ENCODE measurements at places on chromosomes 7 and 10.

DNA sequence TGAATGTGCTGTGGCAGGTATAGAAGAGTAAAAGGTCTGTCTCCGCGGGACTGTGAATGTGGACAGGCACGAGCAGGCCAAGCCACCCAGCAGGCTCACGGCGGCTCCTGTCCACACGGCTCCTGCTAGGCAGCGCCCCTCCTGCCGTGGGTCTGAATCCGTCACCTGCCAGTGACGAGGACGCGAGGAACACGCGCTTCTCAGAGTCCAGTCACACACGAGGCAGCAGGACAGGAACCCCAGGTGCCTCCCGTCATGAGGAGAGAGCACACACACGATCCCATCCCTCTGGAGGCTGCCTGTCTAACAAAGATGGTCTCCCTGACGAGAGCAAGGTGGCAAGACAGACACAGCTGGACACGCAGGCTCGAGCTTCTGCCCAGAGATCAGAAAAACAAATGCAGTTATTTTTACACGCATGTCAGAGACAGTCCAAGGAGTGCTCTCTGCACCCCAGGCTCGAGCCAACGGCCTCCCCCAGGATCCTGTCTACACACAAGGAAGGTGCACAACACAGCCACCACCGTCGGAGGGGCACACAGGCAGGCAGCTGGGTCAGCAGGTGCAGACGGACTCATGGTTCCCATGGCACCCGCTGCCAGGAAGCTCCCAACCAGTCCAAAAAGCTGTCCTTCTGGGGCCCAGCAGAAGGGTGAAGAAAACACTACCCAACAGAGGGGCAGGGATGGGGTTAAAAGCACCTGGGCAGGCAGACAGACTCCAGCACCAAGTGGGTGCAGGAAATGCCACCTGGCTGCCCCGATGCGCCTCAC is 103.2 kb downstream of the MAD1L1 start:
- DNase-seq = no peak

- peak; percentile 64 for DNase-seq
These were observed 46.8 kb downstream of the PIK3AP1 start for GRCh38 chr10:96673318-96674099.

- no peak for DNase-seq
These were observed 197.1 kb downstream of the PHTF2 start for GRCh38 chr7:77995717-77996116.

DNA sequence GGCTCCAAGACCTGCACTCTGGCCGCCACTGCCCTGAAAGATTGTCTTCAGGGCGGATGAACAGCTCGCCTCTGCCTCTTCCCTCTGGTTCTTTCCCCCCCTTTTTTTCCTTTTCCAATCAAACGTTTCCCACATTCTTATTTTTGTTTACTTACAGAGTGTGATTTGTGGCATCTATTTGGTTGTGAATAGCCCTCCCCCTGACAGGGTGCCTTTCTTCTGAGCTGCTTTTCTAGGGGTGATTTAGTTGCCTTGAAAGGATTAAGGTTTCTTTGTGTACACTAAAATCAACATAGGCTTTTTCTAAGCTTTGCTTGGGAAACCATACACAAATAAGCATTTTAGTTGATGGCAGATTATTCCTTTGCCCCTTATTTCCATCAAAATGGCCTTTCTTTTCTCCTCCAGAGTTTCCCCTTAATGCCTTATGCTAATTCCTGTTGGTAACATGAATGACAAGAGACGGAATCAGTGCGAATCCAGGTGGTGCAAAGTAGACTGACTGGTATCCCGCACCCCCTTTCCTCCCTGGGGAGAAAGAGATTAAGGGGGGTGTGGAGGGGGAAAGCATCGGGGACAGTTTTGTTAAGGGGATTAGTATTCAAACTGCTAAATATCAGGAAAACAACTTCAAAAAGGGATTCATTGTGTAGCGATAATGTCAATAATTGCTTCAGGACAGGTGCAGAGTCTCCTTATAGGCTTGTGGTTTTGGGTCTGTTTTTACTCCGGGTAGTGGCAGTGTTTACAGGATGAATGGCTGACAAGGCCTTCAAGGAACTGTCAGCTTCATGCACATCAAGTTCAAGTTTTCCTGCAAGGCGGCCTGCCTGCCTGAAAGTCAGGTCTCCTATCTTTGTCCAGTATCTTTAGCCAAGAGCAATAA is 431.6 kb upstream of the GALNT17 start:
- DNase-seq = no peak

GRCh38 chr7:2968176-2968575 is 75.5 kb downstream of the CARD11 start:
- DNase-seq = no peak

DNA sequence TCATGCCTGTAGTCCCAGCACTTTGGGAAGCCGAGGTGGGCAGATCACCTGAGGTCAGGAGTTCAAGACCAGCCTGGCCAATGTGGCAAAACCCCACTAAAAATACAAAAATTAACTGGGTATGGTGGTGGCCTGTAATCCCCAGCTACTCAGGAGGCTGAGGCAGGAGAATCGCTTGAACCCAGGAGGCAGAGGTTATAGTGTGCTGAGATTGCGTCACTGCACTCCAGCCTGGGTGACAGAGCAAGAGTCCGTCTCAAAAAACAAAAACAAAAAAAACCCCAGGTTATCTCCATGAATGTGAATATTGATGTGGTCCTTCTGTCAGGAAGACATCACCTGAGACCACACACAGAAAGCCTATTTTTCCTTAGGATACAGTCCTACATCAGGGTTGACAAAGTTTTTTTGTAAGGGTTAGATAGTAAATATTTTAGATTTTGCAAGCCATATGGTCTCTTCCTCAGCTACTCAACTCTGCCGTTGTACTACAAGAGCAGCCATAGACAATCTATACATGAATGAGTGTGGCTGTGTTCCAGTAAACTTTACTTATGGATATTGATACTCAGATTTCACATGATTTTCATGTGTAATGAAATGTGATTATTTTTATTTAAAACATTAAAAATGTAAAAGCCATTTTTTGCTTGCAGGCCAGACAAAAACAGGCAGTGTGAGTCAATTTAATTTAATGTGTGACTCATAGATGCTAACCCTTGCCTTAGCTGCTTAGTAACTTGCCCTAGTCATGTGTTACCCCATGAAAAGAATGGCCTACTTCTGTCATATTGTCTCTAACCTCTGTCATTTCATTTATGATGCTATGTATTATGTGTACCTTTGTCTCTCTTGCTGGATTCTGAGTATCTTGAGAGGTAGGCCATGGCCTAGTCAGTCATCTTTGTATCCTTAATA is 78.1 kb downstream of the TPST1 start:
- no peak for DNase-seq

DNA sequence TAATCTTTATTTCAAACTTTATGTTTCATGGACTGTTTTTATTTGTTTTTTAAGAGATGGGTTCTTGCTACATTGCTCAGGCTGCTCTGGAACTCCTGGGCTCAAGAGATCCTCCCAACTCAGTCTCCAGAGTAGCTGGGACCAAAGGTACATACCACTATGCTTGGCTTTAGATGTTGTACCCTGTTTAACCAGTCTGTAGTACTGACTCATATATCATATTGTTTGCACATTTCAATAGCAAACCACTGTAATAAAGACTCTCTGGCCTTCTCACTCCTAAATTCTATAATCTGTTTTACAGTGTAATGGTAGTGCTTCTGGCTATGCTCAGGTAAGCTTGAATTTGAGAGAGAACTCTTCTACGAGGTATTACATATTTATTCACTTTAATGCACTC is 413.6 kb upstream of the PCDH15 start:
- no peak for DNase-seq

- peak; percentile 81 for DNase-seq
These were observed 32.0 kb upstream of the HABP2 start for GRCh38 chr10:113520690-113521474.

DNA sequence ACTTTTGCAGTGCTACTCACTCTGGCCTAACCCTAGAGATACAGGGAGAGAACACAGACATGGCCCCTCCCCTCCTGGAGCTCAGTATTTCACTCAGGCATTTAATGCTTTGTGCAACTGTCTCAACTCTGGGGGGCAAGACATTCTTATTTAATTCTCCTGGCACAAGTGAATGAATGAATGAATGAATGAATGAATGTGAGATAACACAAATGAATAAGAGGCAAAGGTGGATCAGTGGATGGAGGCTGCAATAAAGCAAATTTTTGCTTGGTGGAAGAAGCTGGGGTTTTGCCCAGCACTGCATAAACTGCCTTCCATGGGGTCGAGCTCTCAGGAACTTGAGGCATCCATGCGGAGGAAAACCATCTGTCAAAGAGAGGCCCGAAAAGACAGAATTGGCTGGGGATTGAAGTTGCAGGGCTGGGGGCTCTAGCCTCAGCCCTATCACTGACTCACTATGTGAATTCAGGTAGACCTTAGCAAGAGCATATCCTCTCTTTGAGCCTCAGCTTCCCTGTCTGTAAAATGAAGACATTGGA is 441.4 kb upstream of the ZMIZ1 start:
- DNase-seq = no peak

GRCh38 chr10:95784279-95784913 is 28.4 kb downstream of the ENTPD1 start:
- peak; percentile 11 for DNase-seq

DNA sequence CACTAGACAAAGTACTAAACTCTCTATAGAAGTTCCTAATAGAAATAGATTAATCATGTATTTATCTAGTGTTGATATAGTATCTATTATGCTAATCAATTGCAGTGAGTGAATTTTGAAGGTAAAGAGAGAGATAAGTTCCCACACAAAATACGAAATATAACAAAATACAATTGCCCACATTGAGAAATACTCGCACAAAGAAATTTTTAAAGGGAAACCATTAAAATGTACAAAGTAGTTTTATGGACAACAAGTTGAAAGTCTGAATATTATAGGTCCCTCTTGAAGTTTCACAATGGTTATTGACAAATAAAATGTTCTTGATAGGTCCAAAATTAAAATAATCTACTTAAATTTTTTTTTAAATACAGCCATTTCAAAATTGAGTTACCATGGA is 1031.1 kb downstream of the SORCS1 start:
- no peak for DNase-seq

GRCh38 chr10:77927402-77928246 is 1.1 kb upstream of the DLG5 start:
- DNase-seq = no peak

DNA sequence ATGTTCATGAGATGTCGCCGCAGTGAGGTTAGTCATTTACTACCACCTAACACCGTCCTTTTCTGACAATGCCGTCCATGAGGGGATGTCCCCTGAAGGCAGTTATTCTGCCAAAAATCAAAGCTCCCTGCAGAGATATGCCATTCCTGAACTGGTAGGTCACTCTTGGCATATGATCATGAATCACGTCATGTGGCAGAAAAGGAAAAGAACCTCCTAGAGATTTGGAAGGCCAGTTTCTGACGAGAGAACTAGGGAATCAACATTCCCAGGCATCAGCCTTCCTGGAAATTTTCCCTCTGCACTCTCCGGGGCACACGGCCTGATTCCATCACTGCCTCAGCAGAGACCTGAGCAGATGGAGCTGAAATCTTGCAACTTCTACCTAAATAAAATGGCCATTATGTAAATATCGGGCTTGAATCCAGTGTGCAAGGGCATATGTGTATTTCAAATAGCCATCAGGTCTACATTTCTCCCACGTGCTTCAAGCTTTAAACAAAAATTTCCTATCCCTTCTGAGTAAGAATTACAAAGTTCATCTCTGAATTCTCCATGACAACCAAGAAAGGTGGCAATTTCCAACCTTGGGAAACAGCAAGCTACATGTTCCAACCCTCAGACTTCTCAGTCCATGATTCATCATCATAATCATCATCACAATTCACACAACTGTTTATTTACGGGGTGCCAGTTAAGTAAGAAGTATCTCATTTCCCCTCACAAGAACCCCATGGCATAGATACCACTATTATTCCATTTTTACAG is 46.5 kb downstream of the AMPH start:
- DNase-seq = no peak

DNA sequence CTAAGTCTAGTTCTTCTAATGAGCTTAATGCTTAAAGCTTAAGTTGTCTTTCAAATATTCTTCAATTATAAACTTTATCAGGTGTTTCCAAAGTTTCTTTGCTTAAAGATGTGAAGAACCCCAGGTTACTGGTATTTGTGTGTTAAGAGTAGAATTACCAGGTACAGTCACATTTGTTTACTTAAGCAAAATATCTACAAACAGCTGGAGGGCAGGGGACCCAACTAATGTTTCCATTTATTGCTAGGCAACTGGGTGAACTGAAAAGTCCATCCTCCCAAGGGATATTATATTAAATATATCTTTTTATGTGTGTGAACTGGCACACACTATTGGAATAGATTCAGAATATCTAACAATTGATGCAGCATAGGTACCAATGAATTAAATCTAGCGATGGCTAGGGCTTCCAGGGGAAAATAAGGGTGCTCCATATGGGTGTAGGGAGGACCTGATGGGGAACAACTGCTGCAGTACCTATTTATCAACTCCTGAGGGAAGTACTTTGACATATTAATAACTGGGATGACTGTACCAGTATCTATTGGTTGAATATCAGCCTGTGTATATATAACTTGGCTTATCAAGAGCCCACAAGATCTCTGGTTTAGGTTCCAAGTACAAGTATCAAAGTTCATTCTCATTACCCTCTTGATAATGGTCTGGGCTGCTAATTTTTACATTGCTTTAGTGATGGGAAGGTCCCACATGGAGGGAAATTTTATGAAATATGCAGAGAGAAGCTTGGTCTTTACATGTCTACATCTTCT is 10.3 kb upstream of the AGR3 start:
- no peak for DNase-seq

DNA sequence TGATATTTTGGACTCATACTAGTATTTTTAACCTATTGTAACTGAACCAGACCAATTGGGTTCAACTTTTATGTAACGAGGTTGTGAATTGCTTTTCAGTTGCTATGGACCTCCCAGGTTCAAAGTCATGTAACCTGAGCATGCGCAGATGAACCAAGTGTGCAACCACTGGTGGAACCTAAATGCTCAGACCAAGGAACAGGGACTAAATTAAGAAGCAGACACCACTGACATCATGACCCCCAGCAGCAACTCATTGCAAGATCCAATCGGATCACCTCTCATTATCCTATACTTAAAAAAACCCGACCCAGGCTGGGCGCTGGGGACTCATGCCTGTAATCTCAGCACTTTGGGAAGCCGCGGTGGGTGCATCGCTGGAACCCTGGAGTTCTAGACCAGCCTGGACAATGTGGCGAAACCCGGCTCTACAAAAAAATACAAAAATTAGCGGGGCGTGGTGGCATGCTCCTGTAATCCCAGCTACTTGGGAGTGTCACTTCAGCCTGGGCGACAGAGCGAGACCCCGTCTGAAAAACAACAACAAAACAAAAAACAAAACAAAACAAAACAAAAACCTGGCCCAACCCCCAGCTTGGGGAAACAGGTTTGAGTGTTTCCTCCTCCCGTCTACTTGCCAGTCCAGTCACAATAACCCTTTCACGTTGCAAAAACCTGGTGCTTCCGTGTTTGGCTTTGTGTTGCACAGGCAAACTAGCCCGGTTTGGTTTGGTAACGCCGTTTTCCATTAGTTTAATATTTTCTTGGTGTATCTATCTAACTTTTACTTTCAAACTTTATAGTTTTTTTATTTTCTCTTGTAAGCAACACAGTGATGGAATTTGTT is 11.3 kb upstream of the ZNF518A start:
- no peak for DNase-seq

Measured in Ammon's horn (tissue), 1 donor.